ENCODE measurements at places on chromosomes 11 and 22.

GRCh38 chr11:12110714-12111548 is 541 bp downstream of the MICAL2 start:
- no peak for DNase-seq

- DNase-seq: no peak
Measured at GRCh38 chr11:127791844-127792243, 791.3 kb upstream of the KIRREL3 start.

DNA sequence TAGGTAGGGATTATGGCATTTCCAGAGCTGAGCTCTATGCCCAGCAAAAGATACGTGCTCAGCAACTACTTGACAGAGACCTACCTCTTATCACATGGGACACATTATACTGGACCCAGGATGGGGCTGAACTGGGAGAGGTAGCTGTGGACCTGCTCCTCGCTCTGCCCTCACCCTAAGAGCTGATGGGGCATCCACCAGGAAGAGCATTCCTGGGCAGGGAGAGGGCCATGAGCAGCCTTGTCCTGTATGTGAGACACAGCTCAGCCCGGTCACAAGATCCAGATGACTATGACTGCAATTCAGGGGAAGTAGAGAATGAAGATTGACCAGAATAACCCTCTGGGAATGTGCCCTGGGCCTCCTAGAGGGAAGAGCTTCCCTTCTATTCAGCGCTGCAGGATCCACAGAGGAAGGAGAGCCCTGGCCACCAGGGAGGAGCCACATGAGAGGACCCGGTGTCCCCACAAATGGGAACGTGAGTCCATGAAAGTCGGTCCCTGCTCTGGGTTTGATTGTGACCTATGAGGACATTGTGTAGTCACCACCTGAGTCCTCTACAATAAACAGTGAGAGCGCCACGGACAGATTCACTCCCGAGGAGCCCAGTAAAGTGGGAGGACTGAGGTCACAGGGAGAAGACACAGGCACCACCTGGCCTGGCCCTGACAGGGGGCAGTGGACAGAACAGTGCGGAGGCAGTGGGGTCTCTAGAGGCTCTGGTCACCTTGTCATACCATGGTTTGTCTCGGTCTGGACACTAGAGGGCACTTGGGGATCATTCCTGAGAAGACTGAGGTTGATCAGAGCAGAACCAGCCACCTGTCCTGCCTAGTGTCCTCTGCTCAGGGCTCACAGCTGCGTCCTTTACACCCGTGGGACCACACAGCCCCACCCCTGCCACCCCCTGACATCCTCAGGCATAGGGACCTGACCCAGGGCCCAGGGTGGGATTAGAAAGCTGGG is 99.5 kb downstream of the ZNF280B start:
- DNase-seq: no peak

DNA sequence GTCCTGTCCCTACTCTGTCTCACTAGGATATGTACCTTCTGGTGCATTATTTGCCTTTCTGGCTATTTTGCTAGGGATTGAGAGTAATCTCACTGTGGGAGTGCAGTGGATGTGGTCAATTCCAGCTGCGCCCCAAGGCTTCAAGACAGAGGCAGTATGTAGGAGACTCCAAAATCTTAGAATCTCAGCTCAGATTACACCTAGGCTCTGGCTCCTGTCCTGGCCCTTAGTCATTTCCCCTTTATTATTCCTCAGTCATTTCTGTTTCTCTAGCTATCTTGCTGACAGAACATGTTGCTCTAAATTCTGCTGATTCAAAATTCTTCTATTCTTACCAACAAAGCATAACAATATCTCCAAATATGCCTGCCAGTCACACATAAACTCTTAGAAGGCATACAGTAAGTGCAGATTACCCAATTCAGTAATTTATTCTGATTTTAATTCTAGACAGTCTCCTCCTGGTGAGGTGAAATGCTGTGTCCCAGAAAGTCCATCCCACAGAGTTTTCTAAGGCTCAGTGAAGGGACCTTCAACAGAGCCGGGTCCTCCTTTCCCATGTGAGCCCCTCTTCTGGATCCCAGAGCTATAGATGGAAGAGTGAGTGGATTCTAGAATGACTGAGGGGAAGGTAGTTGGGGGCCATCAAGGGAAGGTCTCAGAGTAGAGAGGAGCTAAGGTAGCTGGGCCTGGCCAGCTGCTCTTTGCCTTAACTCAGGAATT is 24.3 kb upstream of the GLYATL1 start:
- no peak for DNase-seq

DNA sequence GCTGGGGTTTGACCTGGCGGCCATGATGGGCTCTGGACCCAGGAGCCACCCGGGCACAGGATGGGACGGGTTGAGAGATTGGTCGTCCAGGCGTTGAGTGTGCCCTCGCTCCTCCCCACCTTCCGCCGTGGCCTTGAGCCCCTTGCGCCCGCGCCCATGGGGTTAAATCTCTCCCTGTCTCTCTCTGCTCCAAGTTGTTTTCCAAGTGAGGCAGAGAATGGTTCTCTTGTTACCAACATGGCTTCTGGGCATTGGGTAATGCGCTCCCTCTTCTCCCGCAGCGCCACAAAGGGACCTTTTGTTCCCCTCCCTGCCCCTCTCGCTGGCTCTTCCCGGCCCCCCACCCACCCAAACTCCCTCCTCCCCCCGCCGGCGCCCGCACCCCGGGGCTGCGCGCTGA is 18.8 kb upstream of the PICK1 start:
- no peak for DNase-seq

DNA sequence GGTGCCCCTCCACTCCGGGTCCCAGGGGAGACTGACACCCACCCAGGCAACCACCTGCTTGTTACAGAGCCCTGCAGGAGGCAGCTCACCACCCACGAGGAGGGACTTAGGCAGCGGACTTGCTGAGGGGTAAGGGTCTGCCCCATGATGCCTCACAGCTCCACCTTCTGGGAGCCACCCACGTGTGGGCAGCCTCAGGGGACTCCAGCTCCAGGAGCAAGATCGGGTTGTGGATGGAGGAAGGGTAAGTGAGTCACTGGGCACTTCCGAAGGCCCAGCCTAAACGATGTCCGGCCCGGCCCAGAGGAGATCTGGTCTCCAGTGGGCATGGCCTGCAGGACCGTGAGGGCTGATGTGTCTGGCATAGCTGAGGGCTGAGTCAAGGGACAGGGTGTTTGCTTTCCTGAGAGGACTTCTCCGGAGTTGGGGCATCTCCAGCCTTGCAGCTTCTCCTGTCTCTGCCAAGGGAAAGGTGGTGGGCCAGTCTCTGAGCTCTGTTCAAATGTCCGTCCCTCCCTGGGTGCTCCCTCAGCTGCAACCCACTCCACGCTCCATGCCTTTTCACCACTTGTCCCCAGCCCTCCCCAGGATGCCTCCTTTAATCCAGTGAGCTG is 32.3 kb upstream of the P2RY2 start:
- DNase-seq: peak; percentile 26

- no peak for DNase-seq
Measured at GRCh38 chr11:113681711-113682413, 24.2 kb downstream of the TMPRSS5 start.

- DNase-seq: no peak
Measured at GRCh38 chr11:78427615-78428265, 10.1 kb upstream of the GAB2 start.

DNA sequence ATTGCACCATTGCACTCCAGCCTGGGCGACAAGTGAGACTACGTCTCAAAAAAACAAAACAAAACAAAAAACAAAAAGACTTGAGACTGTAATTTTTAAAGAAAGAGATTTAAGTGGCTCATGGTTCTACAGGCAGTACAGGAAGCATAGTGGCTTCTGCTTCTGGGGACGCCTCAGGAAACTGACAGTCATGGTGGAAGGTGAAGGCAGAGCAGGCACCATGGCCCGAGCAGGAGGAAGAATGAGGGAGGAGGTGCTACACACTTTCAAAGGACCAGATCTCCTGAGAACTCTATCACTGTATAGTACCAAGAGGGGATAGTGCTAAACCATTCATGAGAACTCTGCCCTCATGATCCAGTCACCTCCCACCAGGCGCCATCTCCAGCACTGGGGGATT is 52.0 kb downstream of the CBL start:
- no peak for DNase-seq

GRCh38 chr11:26087120-26087935 is 244.6 kb upstream of the ANO3 start:
- DNase-seq: no peak

DNA sequence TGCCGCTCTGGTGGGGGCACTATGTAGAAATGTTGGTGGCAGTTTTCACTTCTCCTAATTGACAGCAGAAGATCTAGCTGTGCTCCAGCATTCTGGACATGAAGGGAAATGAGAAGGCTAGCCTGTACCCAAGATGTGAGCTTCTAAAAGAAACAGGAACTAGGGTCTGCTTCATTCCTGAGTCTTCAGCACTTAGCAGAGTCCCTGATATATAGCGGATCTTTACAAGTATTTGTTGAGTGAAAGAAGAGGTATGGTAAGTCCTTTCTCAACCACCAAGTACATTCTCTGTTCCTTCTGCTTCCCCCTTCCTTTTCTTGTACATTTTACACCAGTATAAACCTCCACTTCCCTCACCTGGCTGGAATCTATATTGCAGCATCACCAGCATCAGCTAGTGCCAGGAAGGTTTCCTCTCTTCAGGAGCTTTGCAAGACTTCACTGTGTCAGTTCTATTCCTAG is 408.3 kb upstream of the CADM1 start:
- DNase-seq: no peak

- DNase-seq: no peak
Measured at GRCh38 chr11:26243426-26243825, 88.5 kb upstream of the ANO3 start.

- no peak for DNase-seq
Measured at GRCh38 chr22:43110927-43111623, 525 bp downstream of the BIK start.

DNA sequence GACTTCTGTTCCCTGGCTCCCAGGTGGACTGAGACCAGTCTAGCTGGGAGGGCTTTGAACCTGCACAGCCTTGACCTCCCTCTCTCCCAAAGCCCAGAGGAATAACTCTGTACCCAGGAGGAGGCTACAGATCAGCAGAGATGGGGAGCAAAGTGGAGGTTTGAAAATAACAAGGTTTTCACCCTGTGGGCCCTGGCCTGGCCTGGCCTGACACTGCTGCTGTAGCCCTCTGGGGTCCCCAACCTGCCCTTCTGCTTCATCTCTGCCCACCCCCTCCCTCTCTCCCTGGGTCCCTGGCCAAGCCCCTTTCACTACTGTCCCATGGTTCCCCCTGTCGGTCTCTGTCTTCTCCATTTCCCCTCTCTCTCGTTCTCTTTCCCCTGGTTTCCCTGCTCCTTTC is 225.2 kb downstream of the BUD13 start:
- no peak for DNase-seq

GRCh38 chr11:78418584-78419211 is 1.1 kb upstream of the GAB2 start:
- DNase-seq: no peak

- DNase-seq: no peak
Measured at GRCh38 chr11:5684036-5684645, 733 bp downstream of the TRIM5 start.

DNA sequence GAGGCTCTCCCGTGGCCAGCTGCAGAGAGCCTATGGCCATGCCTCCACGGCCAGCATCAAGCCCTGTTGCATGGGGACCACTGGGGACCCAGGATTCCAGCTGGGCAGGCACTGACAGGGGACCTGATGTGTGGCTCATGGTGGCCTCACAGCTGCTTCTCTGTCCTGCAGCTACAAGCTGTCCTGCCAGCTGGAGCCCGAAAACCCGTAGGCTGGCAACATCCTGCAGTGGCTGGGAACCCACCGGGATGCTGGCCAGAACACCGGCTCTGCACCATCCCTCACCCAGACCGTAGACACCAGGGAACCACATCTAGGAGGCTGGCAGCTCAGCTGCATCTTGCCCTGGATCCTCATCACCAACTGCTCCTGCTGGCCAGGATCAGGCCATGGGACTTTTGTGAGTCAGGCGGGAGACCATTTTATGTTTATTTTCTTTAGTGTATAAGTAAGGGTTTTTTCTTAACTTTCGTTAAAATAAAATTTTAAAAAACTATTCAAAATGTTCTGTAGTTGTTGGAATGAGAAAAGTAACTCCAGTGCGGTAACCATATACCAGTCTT is 7.9 kb downstream of the RGL4 start:
- DNase-seq: no peak

DNA sequence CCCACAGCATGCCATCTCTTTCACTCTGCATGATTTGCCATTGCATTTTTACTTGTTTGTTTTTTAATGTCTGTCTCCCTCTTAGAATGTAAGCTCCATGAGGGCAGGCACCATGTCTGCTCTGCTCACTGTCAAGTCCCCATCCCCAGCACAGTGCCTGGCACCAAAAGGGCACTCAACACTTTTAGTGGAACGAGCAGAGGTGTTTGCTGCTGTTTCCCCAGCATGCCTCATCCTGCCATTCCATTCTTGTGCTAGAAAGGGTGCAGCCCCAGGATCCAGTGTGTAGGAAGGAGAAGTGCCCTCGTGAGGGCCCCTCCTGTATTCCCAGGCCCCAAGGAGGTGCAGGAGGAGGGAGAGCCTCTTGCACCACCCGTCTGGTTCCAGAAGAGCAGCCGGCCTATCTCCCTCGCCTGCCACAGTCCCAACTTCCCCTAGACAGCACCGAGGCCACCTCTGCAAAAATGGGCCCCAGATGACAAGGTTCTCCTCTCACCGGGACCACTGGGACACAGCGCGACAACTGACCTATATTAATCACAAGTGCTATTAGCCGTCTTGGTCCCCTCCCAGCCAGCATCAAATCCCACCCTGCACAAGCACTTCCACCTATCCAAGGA is 33.3 kb upstream of the CACNG2 start:
- no peak for DNase-seq

GRCh38 chr11:24903555-24903954 is 406.7 kb downstream of the LUZP2 start:
- no peak for DNase-seq

- no peak for DNase-seq
Measured at GRCh38 chr22:30944986-30945385, 23.6 kb downstream of the MORC2 start.

GRCh38 chr22:43827926-43828724 is 16.0 kb upstream of the EFCAB6 start:
- no peak for DNase-seq

DNA sequence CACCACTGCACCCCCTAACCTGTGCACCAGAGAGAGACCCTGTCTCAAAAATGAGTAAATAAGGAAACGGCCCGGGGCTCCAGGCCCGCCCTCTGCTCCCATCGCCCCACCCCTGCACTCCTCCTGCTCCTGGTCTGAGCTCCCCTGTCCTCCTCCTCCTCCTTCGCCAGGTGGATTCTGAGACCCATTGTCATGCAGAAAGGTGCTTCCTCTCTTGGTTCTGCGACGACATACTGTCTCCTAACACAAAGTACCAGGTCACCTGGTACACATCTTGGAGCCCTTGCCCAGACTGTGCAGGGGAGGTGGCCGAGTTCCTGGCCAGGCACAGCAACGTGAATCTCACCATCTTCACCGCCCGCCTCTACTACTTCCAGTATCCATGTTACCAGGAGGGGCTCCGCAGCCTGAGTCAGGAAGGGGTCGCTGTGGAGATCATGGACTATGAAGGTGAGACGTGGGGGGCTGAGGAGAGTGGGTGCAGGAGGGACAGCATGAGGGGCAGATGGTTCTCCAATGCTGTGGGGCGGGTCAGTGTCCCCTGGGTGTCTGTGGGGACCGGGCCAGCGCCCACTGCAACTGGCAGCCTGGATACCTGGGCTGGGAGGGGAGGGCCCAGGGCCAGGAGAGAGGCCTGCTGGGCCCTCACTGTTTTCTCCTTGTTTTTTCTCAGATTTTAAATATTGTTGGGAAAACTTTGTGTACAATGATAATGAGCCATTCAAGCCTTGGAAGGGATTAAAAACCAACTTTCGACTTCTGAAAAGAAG is 3.1 kb upstream of the APOBEC3D start:
- DNase-seq: no peak

Data from pulmonary artery endothelial cell (primary cell).